ENCODE measurements at places on chromosomes 5 and 9. TPM values are rescaled to one million over a fixed set of nuclear protein-coding genes. Genes with fewer than 3 reads are reported as not detected.
A peak's percentile ranks its signal among the peaks of the same experiment; 100 is the strongest.

- no peak for DNase-seq
- no peaks in the 10 kb centered on the region for H3K36me3 ChIP-seq
- no peaks in the 10 kb centered on the region for H3K4me1 ChIP-seq
Observed at GRCh38 chr9:126604059-126605055, 9.4 kb upstream of the LMX1B start.

DNA sequence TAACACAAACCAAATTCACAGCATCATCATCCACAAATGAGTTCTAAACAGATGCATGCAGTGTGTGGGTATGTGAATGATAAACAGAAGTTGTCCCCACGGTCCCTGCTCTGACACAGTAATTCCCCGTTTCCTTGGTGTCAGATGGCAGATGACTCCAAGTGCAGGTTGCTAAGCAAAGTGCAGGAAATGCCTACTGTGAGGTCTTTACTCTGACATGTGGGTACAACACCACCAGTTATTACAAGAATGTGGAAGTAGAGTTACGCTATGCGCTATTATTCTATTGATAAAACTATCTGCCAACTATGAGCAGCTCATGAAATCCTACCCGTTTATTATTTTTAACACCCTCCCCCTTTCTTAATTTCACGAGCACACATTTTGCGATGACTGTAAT lies 448.9 kb downstream of the BNC2 start:
- no peak overlapping the region for H3K27ac ChIP-seq
- H3K36me3 ChIP-seq, result no peaks in the 10 kb centered on the region
- no peaks in the 10 kb centered on the region for H3K4me1 ChIP-seq
- no peak overlapping the region for H3K4me3 ChIP-seq
- no peak for DNase-seq

DNA sequence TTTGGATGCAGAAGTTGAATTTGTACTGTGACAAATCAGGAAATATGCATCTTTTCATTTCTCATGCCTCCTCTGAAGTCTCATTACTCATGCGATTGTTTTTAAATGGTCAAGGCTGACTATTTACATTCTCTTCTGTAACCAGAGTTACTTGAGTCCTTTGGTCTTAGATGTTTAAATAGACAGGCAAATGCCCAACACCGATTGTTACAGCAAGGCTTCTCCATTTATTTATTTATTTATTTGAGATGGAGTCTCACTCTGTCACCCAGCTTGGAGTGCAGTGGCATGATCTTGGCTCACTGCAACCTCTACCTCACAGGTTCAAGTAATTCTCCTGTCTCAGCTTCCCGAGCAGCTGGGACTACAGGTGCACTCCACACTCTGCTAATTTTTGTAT lies 72.7 kb upstream of the SLC28A3 start:
- H3K4me1 ChIP-seq, result no peaks in the 10 kb centered on the region
- DNase-seq, result no peak
- no peak overlapping the region for H3K27ac ChIP-seq
- H3K4me3 ChIP-seq, result no peak overlapping the region
- no peaks in the 10 kb centered on the region for H3K27me3 ChIP-seq
- H3K36me3 ChIP-seq, result no peaks in the 10 kb centered on the region

DNA sequence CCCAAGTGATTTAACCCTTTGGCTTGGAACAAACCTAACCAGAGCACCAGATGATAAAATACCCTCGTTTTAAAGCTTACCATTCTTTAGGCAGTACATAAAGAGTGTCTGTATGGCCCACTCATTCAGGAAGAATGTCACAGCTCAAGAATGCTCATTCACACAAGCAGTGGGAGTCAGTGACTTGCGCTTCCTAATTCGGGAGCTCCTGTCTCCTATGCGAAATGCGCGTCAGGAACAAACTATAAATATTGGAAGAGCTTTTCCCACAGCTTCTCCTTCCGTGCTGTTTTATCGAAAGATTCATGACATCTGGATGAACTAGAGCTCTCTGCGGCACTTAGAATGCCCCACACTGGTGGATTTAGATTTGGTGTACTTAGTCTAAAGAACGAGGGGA lies 66.6 kb downstream of the NTRK2 start:
- no peaks in the 10 kb centered on the region for H3K27me3 ChIP-seq
- no peak overlapping the region for H3K4me3 ChIP-seq
- DNase-seq, result no peak
- no peak overlapping the region for H3K27ac ChIP-seq

GRCh38 chr5:149745-150485 lies 41.4 kb upstream of the LRRC14B start:
- H3K27ac ChIP-seq, result 0 out of 2 replicates have a peak overlapping the region, but pooled peaks have one; percentile 8
- H3K36me3 ChIP-seq, result no peaks in the 10 kb centered on the region
- H3K4me1 ChIP-seq, result no peaks in the 10 kb centered on the region

The ANKRD31 gene
- total RNA-seq, result not detected

The DBH gene
- not detected for total RNA-seq

The ANAPC2 gene
- total RNA-seq, result 46.0 TPM

Data from Panc1 (cell line).